ENCODE measurements at places on chromosomes 3 and 15.

GRCh38 chr15:86751116-86751515, 671.4 kb downstream of the AGBL1 start:
- no peak for DNase-seq

DNA sequence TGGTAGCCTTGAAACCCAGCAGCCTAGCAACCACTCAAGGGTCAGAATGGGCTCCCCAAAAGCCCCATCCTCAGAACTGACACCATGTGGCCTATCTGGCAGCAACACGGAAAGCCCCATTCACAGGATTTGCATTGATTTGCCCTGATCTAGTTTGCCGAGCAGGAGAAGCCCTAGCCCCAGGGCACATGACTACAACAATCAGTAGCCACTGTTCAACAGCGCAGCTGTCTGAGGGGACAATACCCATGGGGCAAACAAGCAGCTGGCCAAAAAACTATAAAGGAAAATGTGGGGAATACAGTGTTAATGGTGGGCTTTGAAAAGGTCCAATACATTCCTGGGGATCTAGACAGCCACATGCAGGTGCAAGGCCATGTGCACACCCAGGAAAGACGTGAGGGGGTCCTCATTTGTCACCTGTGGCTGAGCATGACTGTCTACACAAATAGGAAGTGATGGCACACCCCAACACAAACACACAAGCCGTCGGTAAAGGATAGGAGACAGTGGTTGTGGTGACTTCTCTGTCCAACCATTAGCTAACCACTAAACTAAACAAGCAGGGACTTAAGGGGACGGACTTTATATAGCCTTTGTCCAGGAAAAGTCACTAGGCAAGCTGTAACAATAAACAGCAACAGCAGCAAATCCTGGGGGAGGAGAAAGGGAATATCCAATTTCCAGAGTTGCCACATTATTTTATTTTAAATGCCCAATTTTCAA, 113.7 kb downstream of the LRIG1 start:
- no peak for DNase-seq

DNA sequence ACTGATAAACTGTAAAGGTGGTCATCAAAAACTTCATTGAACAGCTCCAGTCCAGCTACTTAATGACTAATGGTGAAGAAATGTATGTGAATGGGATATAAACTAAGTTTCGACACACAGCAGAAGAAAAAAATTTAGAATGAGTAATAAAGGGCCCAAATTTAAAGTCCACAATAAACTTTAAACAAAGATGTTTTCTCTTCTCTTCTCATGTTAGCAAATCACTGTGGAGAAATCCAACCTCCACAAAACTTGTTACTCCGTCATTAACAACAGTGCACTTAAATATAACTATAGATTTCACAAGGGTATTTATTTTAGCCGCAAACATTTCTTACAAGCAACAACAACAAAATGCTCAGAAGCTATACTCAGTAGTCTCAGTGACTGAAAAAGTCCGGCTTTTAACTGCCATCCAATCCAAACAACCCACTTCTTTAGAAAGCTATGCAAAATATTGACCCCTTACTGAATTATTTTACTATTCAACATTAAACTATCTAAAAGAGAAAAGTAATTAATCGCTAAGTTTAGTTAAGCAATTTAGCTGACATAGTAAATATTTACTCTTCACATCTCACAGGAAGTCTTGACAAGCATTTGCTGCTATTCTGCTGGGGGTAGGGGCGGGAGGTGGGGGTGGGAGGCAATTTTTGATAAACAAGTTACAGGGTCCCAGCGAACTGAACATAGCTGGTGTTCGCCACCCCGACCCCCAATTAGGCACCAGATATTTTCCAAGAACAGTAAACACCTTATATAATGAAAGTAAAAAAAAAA, 2.4 kb downstream of the IGF2BP2 start:
- no peak for DNase-seq

GRCh38 chr3:97432914-97433313, 331.6 kb upstream of the ARL6 start:
- DNase-seq: no peak

GRCh38 chr3:126508564-126508964, 9.0 kb downstream of the UROC1 start:
- no peak for DNase-seq

- DNase-seq: no peak
These were observed 29.7 kb downstream of the PRR23E start for GRCh38 chr3:127222664-127223063.

- no peak for DNase-seq
These were observed 222.9 kb downstream of the DTWD1 start for GRCh38 chr15:49843725-49844124.

GRCh38 chr15:91102546-91103330, 2.7 kb downstream of the SV2B start:
- no peak for DNase-seq

- no peak for DNase-seq
These were observed 34.9 kb downstream of the SPATA12 start for GRCh38 chr3:57095363-57095762.

GRCh38 chr15:25849157-25849921, 13.8 kb downstream of the ATP10A start:
- DNase-seq: no peak

GRCh38 chr3:50241713-50242380, 5.8 kb downstream of the GNAI2 start:
- DNase-seq: no peak

GRCh38 chr3:147472846-147473245, 63.7 kb downstream of the ZIC1 start:
- no peak for DNase-seq

DNA sequence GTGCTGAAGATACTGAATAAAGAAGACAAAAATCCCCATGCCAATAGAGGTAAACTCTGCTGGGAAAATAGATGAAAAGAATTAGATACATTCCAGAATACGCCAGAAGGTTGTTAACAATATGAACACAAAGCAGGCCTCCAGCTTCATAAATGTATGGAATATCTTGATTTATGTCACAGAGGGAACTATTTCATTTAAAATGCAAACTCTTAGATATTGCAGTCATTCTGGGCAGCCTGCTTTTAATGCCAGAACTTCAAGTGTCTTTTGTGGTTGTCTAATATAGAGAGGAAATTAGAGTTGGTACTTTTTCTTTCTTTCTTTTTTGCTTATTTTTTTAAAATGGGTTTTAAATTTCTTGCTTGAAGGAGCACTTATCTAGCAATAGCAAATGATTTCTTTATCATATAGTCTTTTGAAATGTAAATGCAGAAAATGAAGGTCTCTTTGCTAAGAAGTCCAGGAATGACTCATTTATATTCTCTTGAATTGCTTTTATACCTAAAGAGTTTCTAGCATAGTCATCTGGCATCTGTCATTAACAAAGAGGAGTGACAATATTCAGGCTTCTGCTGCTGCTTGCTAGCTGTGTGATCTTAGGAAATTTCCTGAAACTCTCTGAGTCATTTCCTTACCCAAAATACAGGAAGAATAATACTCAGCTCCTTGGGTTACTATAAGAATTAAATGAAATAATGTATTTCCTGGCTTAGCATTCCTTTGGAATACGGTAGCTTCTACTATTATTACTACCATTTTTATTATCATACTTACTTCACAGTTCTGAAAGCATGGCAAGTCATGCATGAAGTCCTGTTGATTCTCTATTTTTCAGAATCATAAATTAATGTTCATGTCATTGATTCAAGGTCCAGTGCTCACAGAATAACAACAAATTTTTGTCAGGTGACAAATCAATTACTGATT, 527.6 kb downstream of the DIPK2A start:
- no peak for DNase-seq

- no peak for DNase-seq
These were observed 338.0 kb upstream of the KCNH8 start for GRCh38 chr3:18810306-18810661.

- DNase-seq: no peak
These were observed 185.3 kb upstream of the CHRM5 start for GRCh38 chr15:33782966-33783365.

GRCh38 chr15:63473007-63473748, 31.2 kb upstream of the USP3 start:
- DNase-seq: no peak

- DNase-seq: no peak
These were observed 1.1 kb downstream of the IGDCC3 start for GRCh38 chr15:65376767-65377104.

- DNase-seq: no peak
These were observed 3.7 kb downstream of the CIB1 start for GRCh38 chr15:90230071-90230494.

DNA sequence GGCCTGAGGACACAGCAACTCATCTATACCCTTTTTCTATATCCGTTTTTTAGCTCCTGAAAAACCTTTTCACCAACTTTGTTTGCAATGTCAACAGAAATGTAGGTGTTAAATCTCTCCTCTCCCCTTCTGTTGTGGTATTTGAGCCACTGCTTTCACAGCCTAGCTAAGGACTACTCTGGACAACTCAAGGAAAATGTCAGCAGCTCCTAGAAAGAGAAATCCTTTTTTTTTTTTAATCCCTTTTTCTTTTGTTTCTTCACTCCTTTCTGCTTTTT, 176.6 kb downstream of the KLHL25 start:
- no peak for DNase-seq

- DNase-seq: no peak
These were observed 3.8 kb upstream of the CRYBG3 start for GRCh38 chr3:97817965-97818364.

- DNase-seq: no peak
These were observed 28.5 kb upstream of the CLASP2 start for GRCh38 chr3:33746416-33747116.

DNA sequence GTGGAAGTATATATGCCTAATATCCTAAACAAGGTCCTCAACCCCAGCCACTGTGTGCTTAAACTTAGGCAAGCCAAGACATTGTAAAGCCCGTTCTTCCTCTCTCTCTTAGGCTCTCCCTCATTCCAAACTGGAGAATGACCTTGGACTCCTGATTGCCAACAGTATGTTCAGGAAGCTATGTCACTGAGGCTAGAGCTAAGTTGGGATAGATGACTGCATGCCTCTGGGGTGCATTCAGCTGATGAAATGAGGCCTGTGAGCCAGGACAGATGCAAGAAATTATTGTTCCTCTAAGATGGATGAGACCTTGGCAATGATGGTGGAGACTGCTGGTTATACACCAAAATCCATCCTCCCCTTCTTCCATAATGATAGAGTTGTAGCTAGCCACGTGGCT, 27.9 kb upstream of the TBC1D21 start:
- no peak for DNase-seq

DNA sequence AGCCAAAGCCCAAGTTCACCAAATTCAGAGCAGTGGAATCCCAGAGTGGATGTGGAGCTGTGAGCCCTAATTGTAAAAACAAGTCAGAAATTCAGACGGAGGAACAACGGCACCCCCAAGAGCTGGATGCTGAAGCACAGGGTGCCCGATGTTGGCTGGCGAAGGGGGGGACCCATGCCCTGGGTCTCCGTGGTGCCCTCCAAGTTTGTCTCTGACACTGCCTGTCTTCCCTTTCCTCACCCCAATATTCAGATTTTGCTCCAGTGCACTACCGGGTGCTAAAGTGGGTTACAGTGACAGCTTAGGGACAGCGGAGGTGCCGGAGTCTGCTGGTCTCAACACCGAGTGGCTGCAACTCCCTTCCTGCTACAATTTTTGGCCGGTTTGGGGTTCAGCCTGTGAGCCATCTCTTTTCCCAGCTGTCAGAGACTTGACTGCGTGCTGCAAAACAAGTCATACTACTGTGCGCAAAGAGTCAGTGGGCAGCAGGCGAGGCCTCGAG, 6.6 kb downstream of the GRIP2 start:
- no peak for DNase-seq

GRCh38 chr3:127040216-127040615, 57.3 kb downstream of the PLXNA1 start:
- DNase-seq: peak; percentile 13

DNA sequence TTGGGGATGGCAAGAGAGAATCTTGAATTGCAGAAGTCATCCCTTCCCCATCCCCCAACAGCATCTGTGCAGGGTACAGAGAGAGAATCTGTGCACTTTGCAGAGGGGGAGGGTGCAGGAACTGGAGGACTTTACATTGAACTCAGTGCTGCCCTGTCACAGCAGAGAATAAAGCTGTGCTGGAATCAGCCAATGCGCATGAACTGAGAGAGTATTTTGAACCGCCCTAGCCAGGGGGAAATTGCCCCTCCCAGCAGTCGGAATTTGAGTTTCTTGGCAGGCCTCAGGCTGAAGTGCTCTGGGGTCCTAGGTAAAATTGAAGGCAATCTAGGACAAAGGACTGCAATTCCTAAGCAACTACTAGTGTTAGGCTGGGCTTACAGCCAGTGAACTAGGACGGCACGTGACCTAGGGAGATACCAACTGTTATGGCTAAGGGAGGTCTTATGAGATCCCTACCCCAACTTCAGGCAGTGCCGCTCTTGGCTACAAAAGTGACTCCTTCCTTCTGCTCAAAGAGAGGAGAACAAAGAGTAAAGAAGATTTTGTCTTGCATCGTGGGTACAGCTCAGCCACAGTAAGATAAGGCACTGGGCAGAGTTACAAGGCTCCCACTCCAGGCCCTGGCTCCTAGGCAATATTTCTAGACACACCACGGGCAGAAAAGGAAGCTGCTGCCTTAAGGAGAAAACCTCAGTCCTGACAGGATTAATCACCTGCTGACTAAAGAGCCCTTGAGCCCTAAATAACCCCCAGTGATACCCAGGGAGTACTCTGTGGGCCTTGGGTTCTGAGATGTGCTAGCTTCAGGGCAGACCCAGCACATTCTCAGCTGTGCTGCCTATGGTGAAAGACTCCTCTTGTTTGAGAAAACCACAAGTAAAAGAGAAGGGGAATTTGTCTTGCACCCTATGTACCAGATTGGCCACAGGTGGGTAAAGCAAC, 300.5 kb upstream of the ALCAM start:
- no peak for DNase-seq

DNA sequence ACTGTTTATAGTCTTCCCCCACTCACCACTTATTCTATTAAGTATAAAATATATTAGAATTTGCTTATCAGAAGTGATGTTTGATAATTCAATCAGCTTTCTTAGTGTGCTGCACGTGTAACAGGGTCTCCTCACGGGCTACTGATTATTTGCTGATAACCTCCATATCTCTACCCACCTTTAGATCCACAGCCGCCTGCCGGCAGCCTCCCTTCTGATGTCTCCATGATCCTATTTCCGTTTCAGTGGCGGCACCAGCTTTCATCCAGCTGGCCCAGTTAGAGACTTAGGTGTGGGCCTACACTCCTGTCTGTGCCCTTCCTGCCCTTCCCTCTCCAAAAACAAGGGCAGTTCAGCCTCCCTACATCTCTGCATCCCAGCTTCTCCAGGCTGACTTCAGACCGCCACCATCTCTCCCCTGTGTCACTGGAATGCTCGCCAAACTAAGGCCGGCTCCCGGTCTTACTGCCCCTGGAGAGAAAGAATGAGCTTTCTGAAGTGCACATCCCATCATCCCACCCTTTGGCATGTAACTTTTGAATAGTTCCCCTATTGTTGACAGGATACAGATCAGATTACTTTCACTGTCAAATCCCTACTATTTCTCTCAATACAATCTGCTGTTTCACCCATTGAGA, 76.6 kb upstream of the PRTG start:
- DNase-seq: no peak

Data from ovary (tissue), 10 donors.